ENCODE measurements at places on chromosomes 12 and 14.

GRCh38 chr12:127809275-127809674 lies 457.7 kb upstream of the TMEM132C start:
- no peak for DNase-seq

GRCh38 chr12:64070454-64070853 lies 151.6 kb downstream of the KICS2 start:
- no peak for DNase-seq

DNA sequence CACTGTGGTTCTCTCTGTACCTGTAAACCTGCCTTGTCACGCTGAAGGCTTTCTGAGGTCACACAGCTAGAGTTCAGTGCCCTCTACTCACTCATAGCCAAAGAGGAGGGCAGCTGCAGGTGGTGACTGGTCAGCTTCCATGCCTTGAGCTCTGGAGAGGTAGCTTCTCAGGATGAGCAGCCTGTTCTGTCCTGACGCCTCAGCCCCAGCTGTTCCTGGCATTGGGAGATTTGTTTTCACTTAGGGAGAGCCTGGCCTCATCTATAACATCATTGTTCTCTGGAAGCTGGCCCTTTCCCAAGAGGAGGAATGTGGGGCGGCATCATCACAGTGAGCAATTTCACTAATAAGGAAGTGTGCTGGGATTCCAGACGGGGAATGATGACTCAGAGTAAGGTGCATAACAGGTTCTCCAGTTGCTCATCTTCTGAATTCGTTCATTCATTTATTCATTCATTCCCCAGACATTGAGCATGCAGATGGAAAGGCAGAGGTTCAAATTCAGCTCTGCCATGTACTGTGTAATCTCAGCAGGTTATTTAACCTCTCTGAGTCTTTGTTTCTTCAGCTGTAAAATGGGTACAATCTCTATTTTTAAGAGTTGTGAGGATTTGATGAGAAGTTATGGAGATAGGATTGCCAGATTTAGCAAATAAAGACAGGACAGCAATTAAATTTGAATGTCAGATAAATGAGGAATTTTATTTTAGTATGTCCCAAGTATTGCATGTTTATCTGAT lies 255.8 kb upstream of the CRY1 start:
- no peak for DNase-seq

DNA sequence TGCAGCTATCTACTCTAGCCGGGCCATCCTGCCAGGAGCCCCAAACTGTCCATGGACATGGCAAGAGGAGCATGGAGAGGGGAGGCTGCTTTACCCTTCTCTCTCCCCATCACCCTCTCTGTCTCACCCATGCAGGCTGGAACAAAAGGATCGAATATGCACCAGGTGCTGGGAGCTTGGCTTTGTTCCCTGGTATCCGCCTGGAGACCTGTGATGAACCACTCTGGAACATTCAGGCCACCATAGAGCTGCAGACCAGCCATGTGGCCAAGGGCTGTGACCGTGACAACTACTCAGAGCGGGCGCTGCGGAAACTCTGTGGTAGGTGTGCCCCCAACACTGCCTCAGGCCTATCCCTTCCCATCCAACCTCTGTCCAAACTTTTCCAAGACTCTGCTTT lies 5.9 kb downstream of the CLSTN3 start:
- DNase-seq, result no peak

- DNase-seq, result no peak
These were observed 874.9 kb downstream of the NRXN3 start for GRCh38 chr14:79044894-79045624.

Data from GM12864 (cell line).